ENCODE measurements at places on chromosomes 5 and 9.
A peak's percentile ranks its signal among the peaks of the same experiment; 100 is the strongest.

GRCh38 chr5:84298628-84299027 is 86.1 kb downstream of the EDIL3 start:
- DNase-seq, result no peak

DNA sequence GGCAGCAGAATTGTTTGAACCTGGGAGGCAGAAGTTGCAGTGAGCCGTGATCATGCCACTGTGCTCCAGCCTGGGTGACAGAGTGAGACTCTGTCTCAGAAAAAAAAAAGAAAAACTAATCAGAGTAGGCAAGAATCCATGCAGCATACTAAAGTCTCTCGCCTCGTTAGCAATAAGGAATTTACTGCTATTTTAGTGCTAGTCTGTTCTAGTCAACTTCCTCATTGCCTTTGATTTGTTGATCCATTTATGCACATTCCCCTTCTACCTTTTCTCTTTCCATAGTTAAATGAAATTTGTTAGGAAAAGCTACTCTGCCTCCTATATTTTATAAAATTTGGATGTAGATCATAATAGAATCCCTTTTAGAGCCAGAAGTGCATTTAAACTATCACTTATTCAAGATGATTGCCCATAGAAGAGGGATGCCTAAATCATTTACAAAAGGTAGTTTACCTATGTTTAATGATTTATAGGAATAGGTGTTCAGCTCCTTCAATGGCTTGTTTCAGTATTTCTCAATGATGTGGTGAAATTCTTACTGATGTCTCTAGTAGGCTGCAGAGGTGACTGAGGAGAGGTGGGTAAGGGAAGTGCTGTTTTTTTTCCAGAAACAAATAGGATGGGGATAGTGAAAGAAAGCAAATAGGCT is 1.9 kb downstream of the LRRC19 start:
- DNase-seq, result no peak

- DNase-seq, result no peak
These were observed 148.6 kb upstream of the PHYKPL start for GRCh38 chr5:178381206-178381605.

- no peak for DNase-seq
These were observed 82.5 kb upstream of the HMHB1 start for GRCh38 chr5:143729334-143729946.

DNA sequence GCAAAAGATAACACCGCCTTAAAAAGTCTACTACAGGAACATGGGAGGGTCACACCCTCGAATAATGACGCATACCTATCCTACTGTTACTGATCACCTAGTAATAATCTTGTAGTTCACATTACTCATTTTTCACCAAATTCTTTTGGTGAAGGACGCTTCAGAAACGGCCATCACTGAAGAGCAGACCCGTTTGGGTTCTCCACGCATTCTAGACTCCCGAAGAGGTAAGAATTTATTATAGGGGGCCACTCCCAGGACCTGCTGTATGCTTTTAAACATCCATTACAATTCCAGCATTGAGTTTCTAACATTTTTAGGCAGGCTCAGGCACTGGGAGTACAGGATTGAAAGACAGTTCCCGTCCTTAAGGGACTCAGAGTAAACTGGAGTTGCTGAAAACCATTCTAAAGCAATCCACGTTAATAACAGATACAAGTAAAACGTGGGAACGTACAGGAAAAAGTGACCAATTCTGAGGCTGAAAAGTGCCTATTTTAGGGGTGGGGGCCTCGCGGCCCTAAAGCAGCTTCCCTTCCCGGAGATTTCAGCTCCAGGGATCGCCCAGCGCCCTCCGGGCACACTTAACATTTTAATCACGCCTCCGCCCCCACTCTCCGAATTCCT is at the start of gene FER:
FER (plus strand) TSS at position 124 of the 627 bp plus-strand sequence. CDS start 50,286 bp downstream, outside the sequence.
- peak; percentile 87 for DNase-seq

DNA sequence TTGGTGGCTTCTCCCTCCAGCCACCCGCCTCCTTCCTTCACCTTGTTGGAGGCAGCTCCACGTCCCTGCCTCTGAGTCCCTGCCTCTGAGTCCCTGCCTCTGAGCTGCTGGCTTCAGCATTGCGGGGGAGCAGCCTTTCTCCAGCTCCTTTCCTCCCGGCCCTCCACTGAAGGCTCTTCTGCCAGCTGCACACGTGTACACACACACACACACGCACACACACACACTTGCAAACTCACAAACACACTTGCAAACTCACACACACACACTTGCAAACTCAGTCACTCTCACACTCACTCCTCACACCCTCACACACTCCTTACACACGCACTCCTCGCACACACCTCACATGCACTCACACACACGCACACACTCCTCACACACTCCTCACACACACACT is 45.1 kb downstream of the C9orf50 start:
- DNase-seq, result no peak

GRCh38 chr9:36268007-36268427 is 9.8 kb upstream of the GNE start:
- no peak for DNase-seq

DNA sequence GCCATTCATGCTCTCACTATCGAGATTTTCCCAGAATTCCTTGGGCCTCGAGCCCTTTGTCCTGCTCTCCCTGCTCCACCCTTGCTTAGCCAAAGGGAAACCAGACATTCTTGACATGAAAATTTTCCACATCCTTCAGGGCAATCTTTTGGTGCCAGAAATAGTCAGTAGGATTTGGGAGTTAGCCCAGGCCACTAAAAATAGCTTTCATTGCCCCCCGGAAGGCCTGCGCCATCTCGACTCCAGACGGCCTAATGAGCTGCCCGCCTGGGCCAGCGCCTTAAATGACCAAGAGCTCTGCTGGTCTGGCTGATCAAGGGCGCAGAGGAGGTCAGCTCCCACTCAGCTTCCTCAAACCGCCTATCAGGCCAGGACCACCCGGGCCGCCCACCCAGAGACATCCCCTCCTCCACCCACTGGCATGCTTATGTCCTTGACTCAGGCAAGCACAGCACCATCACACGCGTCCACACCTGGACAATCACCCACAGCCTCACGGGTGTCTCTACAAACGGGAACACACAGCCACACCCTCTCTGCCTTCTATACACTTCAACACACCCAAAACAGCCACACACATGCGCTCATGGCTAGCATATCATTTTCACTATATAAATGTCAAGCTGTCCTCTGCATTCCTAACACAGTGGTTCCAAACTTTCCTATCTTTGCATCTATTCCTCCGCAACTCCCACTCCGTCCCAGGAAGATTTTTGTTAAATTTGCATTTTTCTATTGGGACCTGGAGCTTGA is 20.9 kb downstream of the DUSP1 start:
- DNase-seq, result no peak

GRCh38 chr5:1495525-1495897 is 28.2 kb downstream of the LPCAT1 start:
- peak; percentile 49 for DNase-seq

DNA sequence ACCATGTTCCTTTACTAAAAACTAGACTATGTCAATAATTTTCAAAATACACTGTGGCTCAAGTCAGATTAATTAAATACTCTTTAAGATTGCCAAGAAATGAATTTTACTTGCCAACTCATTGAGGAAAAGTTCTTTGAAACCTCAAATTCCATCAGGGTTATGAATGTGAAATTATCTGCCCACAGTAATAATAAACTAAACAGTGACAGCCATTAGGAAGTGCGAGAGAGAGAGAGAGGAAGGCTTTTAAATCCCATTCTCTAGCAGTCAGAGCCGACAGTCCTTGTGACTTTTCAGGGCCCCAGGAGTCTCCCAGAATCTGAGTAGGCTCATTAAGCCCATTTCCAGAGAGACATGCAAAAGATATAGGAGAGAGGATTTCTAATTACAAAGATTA is 236.1 kb downstream of the MARCHF11 start:
- no peak for DNase-seq

DNA sequence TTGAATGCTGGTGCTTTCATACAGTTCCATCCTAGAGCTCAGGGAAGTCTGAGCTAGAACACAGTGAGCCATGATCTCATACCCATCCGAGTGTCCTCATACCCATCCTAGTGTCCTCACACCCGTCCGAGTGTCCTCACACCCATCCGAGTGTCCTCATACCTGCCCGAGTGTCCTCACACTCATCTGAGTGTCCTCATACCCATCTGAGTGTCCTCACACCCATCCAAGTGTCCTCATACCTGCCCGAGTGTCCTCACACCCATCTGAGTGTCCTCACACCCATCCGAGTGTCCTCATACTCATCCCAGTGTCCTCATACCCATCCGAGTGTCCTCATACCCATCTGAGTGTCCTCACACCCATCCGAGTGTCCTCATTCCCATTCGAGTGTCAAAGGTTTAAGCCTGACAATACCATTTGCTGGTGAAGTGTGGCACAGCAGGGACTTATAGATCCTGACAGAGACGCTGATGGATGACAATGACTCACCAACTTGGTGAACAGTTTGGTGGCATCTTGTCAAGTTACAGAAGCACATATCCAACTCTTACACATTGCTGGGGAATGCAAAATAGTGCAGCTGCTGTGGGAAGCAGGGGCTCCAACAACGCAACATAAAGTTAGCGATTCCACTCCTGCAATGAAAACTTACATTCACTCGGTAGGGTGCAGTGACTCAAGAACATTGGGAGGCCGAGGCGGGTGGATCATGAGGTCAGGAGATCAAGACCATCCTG is 77.0 kb upstream of the COL5A1 start:
- DNase-seq, result no peak

Data from suppressor macrophage treated with lipopolysaccharide for 1 hour (primary cell).